A549 treated with GW870086 at 1 μM for 4 hours (cell line): ENCODE measurements at places on chromosomes 13 and 19. TPM values are rescaled to one million over a fixed set of nuclear protein-coding genes. Genes with fewer than 3 reads are reported as not detected.

IQCN gene
- total RNA-seq, result 0.53 to 0.99 TPM (median 0.70 TPM) in 5 replicates

VSTM2B gene
- not detected in 5 replicates for total RNA-seq

KCNC3 gene
- 0.95 to 1.5 TPM (median 1.4 TPM) in 5 replicates for total RNA-seq

C1QTNF9 gene
- total RNA-seq, result not detected in 5 replicates

KLK10 gene
- total RNA-seq, result 0.32 to 0.98 TPM (median 0.45 TPM) in 5 replicates

COPE gene
- total RNA-seq, result 132 to 176 TPM (median 157 TPM) in 5 replicates

FFAR2 gene
- total RNA-seq, result not detected in 5 replicates

C2CD4C gene
- 0.37 to 0.46 TPM (median 0.40 TPM) in 5 replicates for total RNA-seq

ZNF763 gene
- not detected in 5 replicates for total RNA-seq

B3GNT3 gene
- total RNA-seq, result 4.8 to 6.2 TPM (median 6.1 TPM) in 5 replicates

KIR3DL1 gene
- not detected in 5 replicates for total RNA-seq

ELANE gene
- total RNA-seq, result 0.16 to 0.30 TPM (median 0.29 TPM) in 3 of 5 replicates, not detected in the others

LSR gene
- 8.0 to 13.1 TPM (median 9.4 TPM) in 5 replicates for total RNA-seq

ZNF726 gene
- total RNA-seq, result 0.31 to 1.0 TPM (median 0.34 TPM) in 5 replicates

KLK7 gene
- not detected in 5 replicates for total RNA-seq

ZNF471 gene
- 0.02 to 0.03 TPM (median 0.03 TPM) in 4 of 5 replicates, not detected in the other for total RNA-seq

PSG1 gene
- 0.17 to 0.30 TPM (median 0.23 TPM) in 5 replicates for total RNA-seq

PTGIR gene
- 0.15 to 0.27 TPM in 2 of 5 replicates, not detected in the others for total RNA-seq

SOX1 gene
- total RNA-seq, result not detected in 5 replicates

MATK gene
- 0.94 to 1.8 TPM (median 1.2 TPM) in 5 replicates for total RNA-seq

ZNF221 gene
- 0.35 to 0.85 TPM (median 0.70 TPM) in 5 replicates for total RNA-seq

JSRP1 gene
- 0.48 to 1.2 TPM (median 0.65 TPM) in 5 replicates for total RNA-seq

KLC3 gene
- 0.41 to 0.78 TPM (median 0.65 TPM) in 5 replicates for total RNA-seq

FREM2 gene
- not detected in 5 replicates for total RNA-seq

CLC gene
- not detected in 5 replicates for total RNA-seq

HNRNPA1L2 gene
- total RNA-seq, result 5.1 to 6.4 TPM (median 5.8 TPM) in 5 replicates

FCGBP gene
- total RNA-seq, result 0.54 to 1.1 TPM (median 0.87 TPM) in 5 replicates

CEACAM3 gene
- not detected in 5 replicates for total RNA-seq

AMER2 gene
- not detected in 5 replicates for total RNA-seq

FSD1 gene
- total RNA-seq, result 6.3 to 9.6 TPM (median 8.5 TPM) in 5 replicates

TNFRSF19 gene
- total RNA-seq, result 3.3 to 5.2 TPM (median 4.7 TPM) in 5 replicates

PLPP2 gene
- total RNA-seq, result 81.0 to 109 TPM (median 101 TPM) in 5 replicates
